ENCODE measurements at places on chromosomes 5 and 9. TPM values are rescaled to one million over a fixed set of nuclear protein-coding genes. Genes with fewer than 3 reads are reported as not detected.

EFNA5 gene
- 0.36 TPM for total RNA-seq

IFNK gene
- not detected for total RNA-seq

ZNF483 gene
- 20.5 TPM for total RNA-seq

DOCK8 gene
- total RNA-seq: 215 TPM

MUSK gene
- total RNA-seq: not detected

KIF4B gene
- not detected for total RNA-seq

DMRT3 gene
- total RNA-seq: not detected

BAAT gene
- not detected for total RNA-seq

DNA sequence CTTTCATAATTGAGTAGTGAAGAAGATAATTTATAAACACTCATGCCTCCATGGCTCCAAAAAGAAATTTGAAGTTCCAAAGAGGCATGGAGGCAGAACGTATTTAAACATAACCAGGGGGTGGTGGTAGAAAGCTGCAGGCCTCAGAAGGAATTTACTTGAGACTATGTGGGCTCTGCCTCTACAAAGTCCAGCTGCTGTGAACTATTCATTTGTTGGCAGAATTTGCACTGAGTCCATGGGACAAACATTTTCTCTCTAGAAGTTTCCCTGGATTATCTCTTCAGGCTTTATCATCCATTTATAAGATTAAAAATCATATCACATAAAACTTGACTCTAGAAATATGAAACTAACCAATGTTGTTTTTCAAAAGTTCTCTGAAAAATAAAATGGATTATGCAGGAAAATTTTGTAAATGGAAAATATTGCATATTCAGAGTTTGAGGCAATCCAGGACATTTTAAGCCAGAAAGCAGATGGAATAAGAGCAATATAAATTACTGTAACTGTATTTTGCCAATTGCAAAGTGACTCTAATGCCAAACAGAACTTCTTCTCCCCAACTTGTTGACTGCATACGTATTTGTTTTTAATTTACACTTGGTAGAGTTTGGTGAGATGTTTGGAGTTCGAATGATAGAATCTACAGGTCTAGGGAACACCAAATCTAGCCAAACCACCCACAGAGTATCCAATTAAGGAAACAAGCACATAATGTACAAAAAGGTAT lies 258.2 kb downstream of the ENC1 start:
- no peak overlapping the region for H3K4me3 ChIP-seq
- no peaks in the 10 kb centered on the region for H3K36me3 ChIP-seq
- no peaks in the 10 kb centered on the region for H3K27me3 ChIP-seq
- no peaks in the 10 kb centered on the region for H3K4me1 ChIP-seq

- no peaks in the 10 kb centered on the region for H3K27me3 ChIP-seq
- H3K36me3 ChIP-seq: no peaks in the 10 kb centered on the region
- no peak overlapping the region for H3K4me3 ChIP-seq
- H3K27ac ChIP-seq: no peak overlapping the region
These were observed 95.0 kb downstream of the ZCCHC7 start for GRCh38 chr9:37215381-37215780.

DNA sequence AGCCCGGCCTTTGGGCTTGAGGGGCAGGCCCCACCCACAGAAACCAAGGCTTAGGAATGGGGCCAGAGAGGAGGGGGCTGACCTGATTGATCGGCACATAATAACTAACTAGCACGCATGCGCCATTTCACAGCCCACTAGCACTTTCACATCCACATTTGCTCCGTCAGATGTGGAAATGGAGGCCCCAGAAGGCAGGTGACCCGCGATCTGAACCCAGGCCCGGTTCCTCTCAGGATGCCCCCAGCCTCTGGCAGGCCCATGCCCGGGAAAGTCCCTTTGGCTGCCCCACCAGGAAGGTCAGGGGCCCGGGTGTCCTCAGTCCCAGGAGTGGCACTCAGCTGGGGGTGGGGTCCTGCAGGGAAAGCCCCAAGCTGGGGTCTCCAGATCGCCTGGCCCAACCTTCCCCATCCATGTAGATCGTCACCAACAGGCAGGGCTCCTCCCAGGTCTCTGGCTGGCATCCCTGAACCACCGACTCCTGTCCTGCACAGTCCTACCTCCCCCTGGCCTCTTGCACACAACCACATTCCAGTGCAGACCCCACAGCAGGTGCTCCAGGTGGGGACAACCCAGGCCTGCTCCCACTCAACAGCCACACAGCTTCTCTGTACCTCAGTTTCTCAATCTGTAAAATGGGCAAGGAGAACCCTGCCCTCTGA lies 46.7 kb downstream of the VAV2 start:
- H3K4me1 ChIP-seq: no peaks in the 10 kb centered on the region
- H3K4me3 ChIP-seq: no peak overlapping the region
- no peaks in the 10 kb centered on the region for H3K36me3 ChIP-seq
- no peak overlapping the region for H3K27ac ChIP-seq
- DNase-seq: no peak
- no peaks in the 10 kb centered on the region for H3K27me3 ChIP-seq

DNA sequence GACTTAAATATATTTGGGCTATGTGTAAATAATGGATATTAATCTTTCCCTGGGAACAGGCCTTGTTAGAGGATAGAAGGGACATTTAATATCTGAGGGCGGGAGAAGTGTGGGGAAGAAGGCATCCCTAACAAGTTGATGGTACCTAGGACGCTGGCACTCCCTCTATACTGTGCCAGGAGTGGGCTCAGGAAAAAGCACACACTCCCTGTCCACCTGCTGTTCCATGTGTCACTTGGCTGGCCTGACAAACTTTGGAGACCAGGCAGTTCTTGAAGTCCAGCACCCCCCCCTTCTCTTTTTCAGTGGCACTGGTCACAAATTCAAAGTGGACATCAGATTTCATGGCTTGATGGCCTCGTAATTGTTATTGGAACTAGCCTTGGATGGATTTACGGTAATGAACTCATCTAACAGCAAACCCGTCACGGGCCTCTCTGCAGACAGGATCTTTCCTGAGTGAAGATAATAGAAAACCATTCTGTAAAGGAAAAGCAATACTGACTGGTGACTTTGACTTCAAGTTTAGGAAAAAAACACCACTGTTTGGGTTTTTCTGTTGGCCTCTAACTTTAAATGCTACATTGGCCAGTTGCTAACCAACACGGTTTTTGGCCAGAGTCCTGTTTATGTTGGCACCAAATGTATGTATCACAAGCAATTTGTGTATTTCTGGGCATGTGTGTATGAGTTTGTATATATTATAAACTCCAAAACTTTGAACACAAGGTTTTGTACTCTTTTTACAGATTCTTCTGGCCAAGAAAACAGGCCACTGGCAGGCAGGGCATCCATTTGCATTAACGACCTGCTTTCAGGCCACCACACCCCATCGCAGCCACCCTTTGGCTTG lies 552.6 kb downstream of the CCDC171 start:
- no peak for DNase-seq
- no peaks in the 10 kb centered on the region for H3K36me3 ChIP-seq
- H3K27me3 ChIP-seq: peaks cover 3% of the 10 kb centered on the region
- no peaks in the 10 kb centered on the region for H3K4me1 ChIP-seq
- no peak overlapping the region for H3K4me3 ChIP-seq

GRCh38 chr5:14854799-14855198 lies 16.8 kb downstream of the ANKH start:
- H3K4me3 ChIP-seq: no peak overlapping the region
- H3K36me3 ChIP-seq: no peaks in the 10 kb centered on the region
- H3K27me3 ChIP-seq: no peaks in the 10 kb centered on the region

- H3K27me3 ChIP-seq: no peaks in the 10 kb centered on the region
- H3K4me1 ChIP-seq: peaks cover 8% of the 10 kb centered on the region
- no peak for DNase-seq
These were observed 55.4 kb downstream of the PTPN3 start for GRCh38 chr9:109442716-109443115.

- H3K4me1 ChIP-seq: peaks cover 96% of the 10 kb centered on the region
- DNase-seq: peak; percentile 56
- H3K4me3 ChIP-seq: peak overlapping the region; percentile 67
- H3K36me3 ChIP-seq: peaks cover 16% of the 10 kb centered on the region
- peak overlapping the region; percentile 100 for H3K27ac ChIP-seq
- H3K27me3 ChIP-seq: no peaks in the 10 kb centered on the region
These were observed 6.4 kb upstream of the RALGDS start for GRCh38 chr9:133127340-133127981.

- H3K27ac ChIP-seq: no peak overlapping the region
- no peak for DNase-seq
- H3K36me3 ChIP-seq: peaks cover 13% of the 10 kb centered on the region
- H3K4me1 ChIP-seq: no peaks in the 10 kb centered on the region
These were observed 20.1 kb downstream of the ISOC1 start for GRCh38 chr5:129114539-129115193.

DNA sequence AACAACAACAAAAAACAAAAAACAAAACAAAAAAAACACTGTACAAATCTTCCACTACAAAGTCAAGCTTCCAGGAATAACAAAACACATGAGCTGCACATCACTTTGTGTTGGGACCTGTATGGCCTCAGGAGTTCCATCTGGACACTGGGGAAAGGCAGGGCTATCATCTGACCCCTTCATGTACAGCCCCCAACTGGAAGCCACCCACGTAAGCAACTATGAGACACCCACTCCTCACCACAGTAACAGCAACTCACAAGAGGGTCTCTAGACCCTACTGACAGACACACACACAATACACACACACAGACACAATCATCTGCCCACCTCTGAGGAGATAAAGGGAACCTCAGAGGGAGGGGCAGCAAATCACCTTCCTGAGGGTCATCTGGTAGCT lies 81.7 kb upstream of the LRRTM2 start:
- DNase-seq: no peak
- no peak overlapping the region for H3K4me3 ChIP-seq
- peaks cover 18% of the 10 kb centered on the region for H3K4me1 ChIP-seq
- no peaks in the 10 kb centered on the region for H3K36me3 ChIP-seq
- no peak overlapping the region for H3K27ac ChIP-seq

- no peak overlapping the region for H3K27ac ChIP-seq
- H3K27me3 ChIP-seq: no peaks in the 10 kb centered on the region
- no peaks in the 10 kb centered on the region for H3K4me1 ChIP-seq
- H3K36me3 ChIP-seq: no peaks in the 10 kb centered on the region
- no peak overlapping the region for H3K4me3 ChIP-seq
These were observed 729.4 kb downstream of the MTRR start for GRCh38 chr5:8598356-8598755.

- no peak for DNase-seq
- H3K4me3 ChIP-seq: no peak overlapping the region
- no peaks in the 10 kb centered on the region for H3K27me3 ChIP-seq
- no peaks in the 10 kb centered on the region for H3K36me3 ChIP-seq
- H3K27ac ChIP-seq: no peak overlapping the region
These were observed 9.4 kb upstream of the MAPK9 start for GRCh38 chr5:180301253-180301652.

GRCh38 chr5:173618927-173619519 lies 2.6 kb upstream of the BOD1 start:
- H3K36me3 ChIP-seq: peaks cover 2% of the 10 kb centered on the region
- peak; percentile 26 for DNase-seq
- H3K4me3 ChIP-seq: no peak overlapping the region

- no peak overlapping the region for H3K27ac ChIP-seq
- DNase-seq: no peak
- no peaks in the 10 kb centered on the region for H3K36me3 ChIP-seq
- no peaks in the 10 kb centered on the region for H3K27me3 ChIP-seq
- no peak overlapping the region for H3K4me3 ChIP-seq
These were observed 250.9 kb upstream of the PIK3R1 start for GRCh38 chr5:67964619-67965018.

- no peak for DNase-seq
- no peak overlapping the region for H3K4me3 ChIP-seq
- H3K27ac ChIP-seq: no peak overlapping the region
These were observed 29.5 kb upstream of the MYORG start for GRCh38 chr9:34406219-34406618.

DNA sequence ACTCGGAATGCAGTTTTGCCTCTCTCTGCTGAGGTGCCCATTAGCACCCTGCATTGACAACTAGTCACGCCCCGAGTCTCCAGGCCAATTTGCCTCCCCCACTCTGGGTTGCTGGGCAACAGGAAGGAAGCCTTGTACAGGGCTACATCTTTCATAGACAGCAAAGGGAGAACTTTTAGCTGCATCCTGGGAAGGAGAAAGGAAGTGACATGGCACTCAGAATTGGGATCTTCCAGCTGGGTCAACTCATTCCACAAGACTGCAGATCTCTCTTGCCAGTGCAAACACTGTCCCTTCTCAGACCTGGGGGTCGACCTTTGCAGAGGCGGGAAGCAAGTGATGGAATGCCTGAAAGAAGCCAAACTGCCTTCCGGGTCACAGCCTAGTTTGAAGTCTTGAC lies 282.0 kb downstream of the SLIT3 start:
- no peaks in the 10 kb centered on the region for H3K27me3 ChIP-seq
- H3K4me1 ChIP-seq: no peaks in the 10 kb centered on the region
- no peaks in the 10 kb centered on the region for H3K36me3 ChIP-seq
- no peak overlapping the region for H3K27ac ChIP-seq
- DNase-seq: no peak

- no peaks in the 10 kb centered on the region for H3K36me3 ChIP-seq
- peaks cover 3% of the 10 kb centered on the region for H3K4me1 ChIP-seq
- H3K27me3 ChIP-seq: peaks cover 7% of the 10 kb centered on the region
- no peak overlapping the region for H3K27ac ChIP-seq
- DNase-seq: no peak
These were observed 5.1 kb downstream of the ARL14EPL start for GRCh38 chr5:116037236-116037822.

DNA sequence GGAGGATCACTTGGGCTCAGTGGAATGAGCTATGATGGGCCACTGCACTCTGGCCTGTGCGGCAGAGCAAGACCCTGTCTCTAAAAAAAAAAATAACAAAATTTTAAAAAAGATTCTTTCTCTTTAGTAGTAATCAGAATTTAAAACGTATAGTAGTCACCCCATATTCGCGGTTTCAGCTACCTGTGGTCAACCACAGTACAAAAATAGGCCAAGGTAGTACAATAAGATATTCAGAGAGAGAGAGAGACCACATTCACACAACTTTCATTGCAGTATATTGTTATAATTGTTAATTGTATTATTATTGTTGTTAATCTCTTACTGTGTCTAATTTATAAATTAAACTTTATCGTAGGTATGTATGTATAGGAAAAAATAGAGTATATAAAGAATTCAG lies 18.7 kb downstream of the INIP start:
- H3K4me1 ChIP-seq: peaks cover 2% of the 10 kb centered on the region
- H3K27ac ChIP-seq: no peak overlapping the region
- no peaks in the 10 kb centered on the region for H3K27me3 ChIP-seq

DNA sequence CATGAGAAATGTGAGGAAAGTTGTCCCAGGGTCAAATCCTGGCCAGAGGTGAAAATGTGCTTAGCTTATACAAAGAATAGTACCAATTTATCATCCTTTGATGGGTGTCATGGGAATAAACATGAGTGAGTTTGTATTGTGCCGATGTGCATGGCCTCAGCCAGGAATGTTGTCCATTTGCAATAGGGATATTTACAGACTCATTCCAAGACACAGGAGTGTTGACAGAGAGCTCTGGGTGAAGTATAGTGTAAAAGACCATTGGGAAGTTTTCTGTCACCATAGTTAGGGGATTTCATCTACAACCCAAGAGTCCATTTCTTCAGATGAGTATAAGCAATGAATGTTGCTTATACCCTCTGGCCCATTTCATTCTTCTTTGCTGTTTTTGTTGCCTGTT lies 160.1 kb downstream of the DMAC1 start:
- H3K4me1 ChIP-seq: no peaks in the 10 kb centered on the region
- H3K36me3 ChIP-seq: no peaks in the 10 kb centered on the region
- no peak overlapping the region for H3K4me3 ChIP-seq
- no peak for DNase-seq
